ENCODE measurements at places on chromosomes 7 and 10. TPM values are rescaled to one million over a fixed set of nuclear protein-coding genes. Genes with fewer than 3 reads are reported as not detected.

GRCh38 chr10:71222601-71223346 is 10.4 kb downstream of the UNC5B start:
- DNase-seq, result peak; percentile 71

- DNase-seq, result no peak
Observed at GRCh38 chr7:118153551-118154177, 30.3 kb upstream of the LSM8 start.

Gene GRM3
- total RNA-seq, result not detected

Gene UTF1
- total RNA-seq, result 0.18 TPM

Gene GNGT1
- not detected for total RNA-seq

DNA sequence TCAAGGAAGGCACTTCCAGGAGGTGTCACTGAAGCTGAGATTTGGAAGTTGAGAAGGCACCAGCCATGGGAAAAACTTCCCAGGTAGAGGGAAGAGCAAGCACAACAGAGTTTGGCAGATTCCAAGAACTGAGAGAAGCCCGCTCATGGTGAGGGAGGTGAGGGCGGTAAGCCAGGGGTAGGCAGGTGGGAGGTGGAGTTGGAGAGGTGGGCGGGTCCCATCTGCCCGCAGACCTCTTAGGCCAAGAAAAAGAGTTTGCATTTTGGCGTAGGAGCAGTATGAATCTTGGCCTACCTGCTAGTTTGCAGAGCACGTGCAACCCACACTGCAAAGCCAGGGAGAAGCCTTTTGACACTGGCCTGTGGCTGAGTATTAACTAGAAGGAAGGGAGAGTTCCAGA is 18.8 kb downstream of the FRMPD2 start:
- no peak for DNase-seq

DNA sequence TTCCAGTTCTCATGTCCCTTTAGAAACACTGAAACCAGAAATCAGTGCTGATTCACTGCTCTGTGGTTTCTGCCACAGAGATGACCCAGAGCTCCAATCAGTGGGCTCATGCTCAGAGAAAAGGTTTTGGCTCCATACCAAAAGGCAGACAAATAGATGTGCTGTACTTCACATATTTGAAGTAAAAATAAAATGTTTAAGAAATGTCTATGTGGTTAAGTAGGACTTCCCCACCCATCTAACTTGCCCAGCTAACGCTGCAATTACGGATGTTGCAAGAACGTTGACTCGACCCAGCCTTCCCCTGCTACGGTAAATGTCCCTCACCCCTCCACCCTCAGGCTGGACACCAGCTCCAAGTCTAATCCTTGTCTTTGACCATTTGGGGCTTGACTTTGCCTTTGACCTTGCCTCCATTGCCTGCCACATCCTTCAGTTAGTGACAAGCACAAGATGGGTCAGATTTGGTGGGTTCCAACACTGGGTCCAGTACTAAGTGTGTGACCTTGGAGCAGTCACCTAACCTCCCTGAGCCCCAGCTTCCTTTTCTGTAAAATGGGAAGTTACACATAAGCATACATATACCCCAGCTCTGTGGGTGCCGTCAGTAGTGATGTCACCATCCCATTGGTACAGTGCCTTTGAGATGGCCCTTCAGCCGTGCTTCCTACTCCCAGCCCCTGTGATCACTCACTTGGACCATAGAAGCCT is 95.8 kb downstream of the CHST15 start:
- peak; percentile 99 for DNase-seq

DNA sequence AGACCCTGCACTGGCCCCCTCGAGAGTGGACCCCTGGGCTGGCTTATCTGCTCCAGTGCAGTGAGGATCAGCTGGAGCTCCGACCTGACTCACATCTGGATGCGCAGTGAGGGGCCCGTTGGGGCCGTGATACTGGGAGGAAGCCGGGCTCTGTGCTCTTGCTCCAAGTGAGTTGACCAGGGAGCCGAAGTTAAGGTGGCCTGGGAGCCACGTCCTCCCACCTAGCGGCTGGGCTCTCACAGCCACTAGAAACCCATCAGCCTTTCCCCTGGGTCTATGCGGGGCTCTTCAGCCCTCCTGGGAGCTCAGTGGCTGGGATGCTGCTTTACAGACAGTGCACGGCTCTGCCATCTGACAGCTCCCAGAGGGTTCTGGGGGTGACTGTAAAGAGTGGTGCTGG is 9.1 kb downstream of the ALKBH4 start:
- no peak for DNase-seq

Gene FAM53B
- 13.7 TPM for total RNA-seq

DNA sequence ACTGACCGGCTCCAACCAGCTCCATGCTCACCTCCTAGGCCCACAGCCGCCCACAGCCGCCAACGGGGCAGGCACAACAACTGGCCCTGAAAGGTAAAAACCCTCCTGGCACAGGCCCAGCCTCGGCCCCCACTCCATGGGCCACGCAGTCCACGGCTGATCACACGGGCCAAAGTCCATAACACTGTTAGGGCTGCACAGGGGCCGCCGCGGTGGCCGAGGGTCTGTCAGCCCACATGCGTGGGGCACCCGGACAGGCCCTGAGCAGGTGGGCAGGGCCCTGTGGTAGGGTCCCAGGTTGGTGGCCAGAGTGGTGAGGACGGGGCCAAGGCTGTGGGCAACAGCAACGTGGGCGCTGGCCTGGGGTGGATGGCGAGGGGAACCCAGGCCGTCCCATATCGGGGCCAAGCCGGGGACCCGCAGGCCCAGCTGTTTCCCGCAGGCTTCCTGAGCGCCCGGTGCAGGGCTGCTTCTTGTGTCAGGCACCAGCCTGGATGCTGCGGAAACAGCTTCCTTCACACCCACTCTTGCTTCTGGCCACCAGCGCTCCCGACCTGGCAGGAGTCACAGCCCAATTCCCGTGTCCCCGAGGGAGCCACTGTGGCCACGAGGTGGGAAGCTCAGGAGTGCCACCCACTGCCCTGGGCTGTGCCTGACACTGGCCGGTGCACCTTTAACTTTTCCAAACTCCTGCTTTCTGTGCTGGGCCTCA is 29.2 kb downstream of the CYP2W1 start:
- DNase-seq, result no peak

DNA sequence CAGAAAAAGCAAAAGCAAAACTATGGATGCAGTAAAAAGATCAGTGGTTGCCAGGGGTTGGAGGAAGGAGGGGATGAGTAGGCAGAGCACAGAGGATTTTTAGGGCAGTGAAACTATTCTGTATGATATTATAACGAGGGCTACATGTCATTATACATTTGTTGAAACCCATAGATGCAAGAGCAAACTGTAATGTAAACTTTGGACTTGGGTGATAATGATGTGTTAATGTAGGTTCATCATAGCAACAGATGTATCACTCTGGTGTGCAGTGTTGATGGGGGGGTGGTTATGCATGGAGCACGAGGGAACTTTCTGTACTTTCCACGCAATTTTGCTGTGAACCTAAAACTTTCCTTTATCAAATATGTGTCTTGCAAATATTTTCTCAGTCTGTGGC is 23.2 kb downstream of the SLK start:
- no peak for DNase-seq

All from astrocyte (in vitro differentiated cells and primary cell).